Hematopoietic multipotent progenitor cell treated with erythropoietin and hydrocortisone succinate and interleukin-3 and kit ligand, for 15 days (in vitro differentiated cells): ENCODE measurements at places on chromosomes 12 and 14.

GRCh38 chr12:43396671-43397070 is 155.3 kb downstream of the ADAMTS20 start:
- no peak for DNase-seq

DNA sequence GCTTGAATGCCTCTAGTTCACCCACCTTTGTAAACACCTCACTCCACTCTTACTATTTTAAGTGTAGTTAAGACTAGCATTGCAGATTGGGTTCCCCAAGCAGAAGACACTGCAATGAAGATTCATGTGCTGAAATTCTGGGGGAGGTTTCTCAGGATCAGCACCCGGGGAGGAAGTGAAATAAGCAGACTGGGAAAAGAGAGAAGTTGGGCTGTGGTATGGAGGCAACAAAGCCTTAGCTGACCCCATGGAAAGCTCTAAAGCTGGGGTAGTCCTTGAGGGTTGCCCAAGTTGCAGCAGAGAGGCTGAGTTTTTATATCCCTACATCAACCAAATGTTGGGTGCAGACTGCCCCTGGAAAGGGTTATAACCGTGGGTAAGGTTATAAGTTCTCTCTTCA is 23.9 kb upstream of the IGF1 start:
- no peak for DNase-seq

- no peak for DNase-seq
Measured at GRCh38 chr14:42556551-42556950, 949.9 kb downstream of the LRFN5 start.

DNA sequence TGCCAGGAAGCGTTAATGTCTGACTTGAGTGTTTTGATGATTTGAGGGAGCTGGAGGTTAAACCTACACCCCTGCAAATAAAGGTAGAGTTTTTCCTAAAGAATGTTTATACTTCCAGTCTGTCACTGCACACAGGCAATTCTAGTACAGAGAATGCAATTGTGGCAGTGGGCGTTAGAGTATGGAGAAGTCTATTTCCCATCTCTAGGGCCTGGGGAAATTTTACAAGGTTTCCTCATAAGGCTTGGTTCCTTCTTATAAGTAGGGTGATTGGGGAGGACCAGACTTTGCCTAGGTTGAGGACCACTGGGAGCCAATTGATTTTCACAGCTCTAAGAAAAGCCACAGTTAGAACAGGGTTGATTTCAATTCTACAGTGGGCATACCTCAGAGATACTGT is 44.3 kb downstream of the IFNG start:
- DNase-seq: no peak

DNA sequence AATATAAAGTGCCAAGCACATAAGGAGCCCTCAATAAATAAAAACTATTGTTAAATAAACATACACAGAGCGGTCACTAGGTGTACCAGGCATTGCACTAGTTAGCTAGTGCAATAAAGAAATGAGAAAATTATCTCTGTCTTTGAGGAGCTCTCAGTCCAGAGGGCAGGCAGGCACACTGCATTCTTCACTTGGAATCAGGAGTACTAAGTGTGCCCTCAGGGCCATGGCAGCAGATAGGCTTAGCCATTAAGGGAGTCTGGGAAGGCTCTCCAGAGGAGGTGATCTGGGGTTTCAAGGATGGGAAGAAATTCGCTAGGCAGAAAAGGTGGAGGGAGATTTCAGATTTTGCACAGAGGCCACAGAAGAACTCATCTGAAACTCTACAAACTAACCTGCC is 9.1 kb downstream of the ABCD4 start:
- no peak for DNase-seq

GRCh38 chr12:89839444-89839843 is 130.8 kb upstream of the ATP2B1 start:
- DNase-seq: no peak

- no peak for DNase-seq
Measured at GRCh38 chr14:74695406-74695805, 17.5 kb downstream of the AREL1 start.

- DNase-seq: no peak
Measured at GRCh38 chr14:26863736-26864135, 265.9 kb upstream of the NOVA1 start.

- DNase-seq: no peak
Measured at GRCh38 chr12:103780992-103781391, 60.0 kb downstream of the NT5DC3 start.
